ENCODE measurements at places on chromosomes 6 and 20.

DNA sequence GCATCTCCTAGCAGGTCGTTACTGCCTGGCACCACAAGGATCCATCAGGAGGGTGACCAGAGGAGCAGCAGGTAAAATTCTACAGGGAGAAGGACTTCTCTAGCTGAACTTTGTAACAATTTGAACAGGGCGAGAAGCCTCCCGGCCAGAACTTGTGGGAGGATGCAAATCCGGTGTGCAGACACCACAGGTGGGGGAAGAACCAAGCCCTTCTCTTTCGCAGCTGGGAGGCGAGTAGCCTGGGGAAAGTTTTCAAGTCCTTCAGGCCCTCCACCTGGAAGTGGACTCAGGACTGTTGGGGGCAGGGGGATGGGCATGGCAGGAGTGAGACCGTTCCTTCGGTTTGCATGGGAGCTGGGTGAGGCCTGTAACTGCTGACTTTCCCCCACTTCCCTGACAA, 42.7 kb upstream of the FAM210B start:
- DNase-seq, result no peak

DNA sequence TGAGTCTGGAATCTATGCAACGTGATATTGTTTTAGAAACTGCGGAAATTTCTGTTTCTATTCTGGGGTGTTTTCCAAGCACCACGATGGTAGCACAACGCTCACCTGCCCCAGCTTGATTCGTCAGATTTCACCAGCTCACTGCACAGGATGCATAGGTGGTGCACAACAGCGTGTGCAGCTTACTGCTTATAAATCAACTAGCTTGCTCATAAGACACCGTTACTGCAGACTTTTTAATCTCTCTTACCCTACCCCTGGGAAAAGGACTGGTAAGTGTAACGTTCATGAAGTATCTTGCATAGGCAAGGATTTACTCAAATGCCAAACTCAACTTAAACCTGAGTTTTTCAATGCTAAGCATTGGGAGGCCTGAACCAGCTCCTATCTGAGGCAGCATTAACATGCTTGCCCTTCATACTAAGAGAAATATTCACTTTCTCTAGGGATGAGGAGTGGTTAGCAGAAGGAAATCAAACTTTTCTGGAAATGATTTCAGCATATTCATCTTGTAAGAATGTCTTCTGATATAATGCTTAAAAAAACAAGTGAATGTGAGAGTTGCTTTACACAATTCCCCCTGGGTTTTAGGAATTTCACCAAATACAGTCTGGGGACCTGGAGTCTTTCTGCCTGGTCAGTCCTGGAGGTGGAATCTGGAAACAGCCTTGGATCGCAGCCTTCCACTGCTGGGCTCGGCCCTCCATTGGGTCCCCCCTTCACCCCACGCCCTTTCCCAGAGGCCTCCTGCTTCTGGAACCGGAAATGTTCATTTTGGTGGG, 100.6 kb downstream of the DACT2 start:
- no peak for DNase-seq

DNA sequence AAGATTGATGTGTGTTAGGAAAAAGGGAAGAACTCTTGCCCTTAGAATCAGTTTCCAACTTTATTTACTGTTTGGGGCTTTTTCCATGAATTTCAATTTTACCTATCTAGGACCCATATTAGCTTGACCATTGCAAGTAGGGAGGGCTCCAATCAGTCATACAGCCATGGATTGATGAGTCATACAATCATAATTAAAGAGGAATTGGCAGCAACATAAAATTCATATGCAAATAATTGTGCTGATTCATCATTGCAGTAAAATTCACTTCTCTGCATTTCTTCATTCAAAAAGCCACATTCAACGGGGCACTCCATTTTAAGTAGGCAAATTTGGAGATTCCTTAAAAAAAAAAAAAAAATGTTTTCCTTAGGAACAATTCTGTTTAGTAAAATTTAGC, 1016.4 kb downstream of the KIF16B start:
- DNase-seq, result no peak

DNA sequence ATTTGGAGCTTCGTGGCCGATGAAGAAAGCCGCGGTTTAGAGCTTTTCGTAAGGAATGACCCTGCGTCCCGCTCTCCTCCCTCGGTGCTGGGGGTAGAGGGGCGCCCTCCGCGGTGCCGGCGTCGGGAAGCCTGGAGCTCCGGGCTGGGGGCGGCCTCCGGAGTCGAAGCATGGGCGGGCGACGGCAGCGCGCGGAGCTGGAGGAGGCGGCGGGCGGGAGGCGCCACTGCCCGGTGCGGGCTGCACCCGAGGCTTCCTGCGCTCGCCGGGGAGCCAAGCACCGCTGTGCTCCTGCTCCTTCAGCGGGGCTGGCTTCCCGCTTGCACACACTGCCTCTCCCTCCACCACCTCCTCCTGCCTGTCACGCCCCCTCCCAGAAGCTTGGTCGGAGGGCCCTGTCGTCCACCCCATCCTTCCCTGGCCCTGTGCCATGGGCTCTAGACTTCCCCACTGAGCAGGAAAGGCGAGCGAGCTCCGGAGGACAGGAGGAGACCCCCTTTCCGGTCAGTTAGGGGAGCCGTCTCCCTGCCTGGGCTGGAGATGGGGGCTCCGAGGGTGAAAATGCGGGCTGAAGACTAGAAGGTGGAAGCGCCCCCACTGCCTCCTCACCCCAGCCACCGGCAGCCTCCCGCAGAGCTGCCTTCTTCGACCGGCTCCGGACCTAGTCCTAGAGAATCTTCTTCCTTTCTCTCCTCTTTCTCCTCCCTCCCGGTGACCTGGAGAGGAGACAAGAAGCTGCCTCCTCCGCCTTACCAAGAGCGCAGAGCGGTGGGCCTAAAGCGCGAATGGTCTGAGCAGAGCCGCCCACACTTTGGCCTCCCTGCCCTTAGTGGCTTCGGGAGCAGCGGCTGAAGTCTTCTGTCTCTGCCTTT, 1.8 kb downstream of the CDH4 start:
- DNase-seq, result no peak

DNA sequence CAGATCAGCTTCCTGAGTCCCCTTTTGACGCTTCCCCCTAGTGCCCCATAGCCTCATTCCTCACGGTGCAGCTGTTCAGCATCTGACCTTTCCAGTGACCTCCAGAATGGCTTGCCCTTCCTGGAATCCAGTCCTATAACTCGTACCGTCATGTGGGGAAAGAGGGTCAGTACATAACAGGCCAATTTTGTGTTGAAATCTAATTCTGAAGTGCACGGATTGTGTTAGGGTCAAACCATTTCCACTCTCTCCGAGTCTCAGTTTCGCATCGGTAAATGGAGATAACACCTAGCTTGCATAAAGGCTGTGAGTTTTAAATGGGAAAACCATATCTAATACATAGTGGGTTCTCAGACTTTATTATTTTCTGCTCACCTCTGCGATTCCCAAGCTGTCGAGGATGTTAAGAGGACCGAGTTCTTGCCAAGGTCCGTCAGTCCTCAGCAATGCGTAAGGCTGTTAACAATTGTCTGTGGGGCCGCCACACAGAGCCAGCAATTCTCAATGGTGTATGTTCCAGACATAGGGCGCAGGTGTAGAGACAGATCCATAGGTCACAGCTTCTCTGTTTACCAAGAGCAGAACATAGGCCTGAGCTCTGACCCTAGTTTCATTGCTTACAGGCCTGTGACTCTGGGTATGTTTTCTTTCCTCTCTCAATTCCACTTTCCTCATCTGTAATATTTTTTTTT, 45.5 kb upstream of the CCR6 start:
- no peak for DNase-seq

DNA sequence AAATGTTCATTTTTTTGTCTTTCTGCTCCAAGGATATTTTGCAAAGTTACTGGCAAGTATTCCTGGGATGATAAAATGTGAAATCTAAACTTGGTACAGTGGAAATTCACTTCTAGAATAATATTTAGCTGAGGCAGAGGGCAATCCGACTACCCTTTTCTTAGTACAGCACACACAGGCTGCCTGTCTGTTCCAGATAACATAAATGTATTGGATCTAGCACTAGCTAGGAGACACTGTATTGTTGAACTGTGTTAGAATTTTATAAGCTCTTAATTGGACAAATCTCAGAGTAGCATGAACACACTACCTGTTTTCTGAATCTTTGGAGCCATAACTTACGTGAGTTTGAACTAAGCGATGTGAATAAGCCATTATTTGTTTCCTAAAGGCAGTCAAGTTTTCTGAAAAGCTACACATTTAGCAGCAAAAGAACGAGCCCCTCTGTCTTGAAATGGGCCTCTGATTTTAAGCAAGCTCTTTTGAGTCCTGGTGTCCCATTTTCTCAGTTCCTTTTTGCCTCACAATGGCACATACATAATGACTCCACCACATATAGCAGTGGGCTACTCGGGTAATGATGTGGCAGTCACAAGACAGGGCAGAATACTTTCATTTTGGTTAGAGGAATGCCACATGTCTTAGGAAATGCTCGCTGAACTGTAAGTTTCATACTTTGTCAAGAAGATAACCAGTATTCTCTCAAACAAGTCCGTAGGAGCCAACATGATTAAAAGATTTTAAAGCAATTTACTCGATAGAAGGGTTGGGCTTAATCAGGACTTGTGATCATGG, 116.5 kb upstream of the ESR1 start:
- DNase-seq, result peak; percentile 30

DNA sequence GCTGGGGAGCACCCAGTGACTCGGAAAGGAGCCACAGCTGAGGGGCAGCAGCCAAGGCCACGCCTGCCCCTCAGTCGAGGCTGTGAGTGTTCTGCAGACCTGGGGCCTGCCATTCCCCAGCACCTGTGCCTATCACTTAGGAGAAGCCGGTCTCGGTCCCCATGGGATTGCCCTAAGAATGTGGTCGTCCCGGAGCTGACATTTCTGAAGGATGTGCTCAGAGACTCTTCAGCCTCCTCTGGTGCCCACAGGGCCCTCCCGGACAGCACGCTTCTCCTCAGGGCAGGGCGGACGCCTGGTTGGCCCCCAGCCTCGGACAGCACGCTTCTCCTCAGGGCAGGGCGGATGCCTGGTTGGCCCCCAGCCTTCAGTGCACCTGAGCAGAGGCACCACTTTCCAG, 223.9 kb downstream of the ERMARD start:
- DNase-seq, result no peak

DNA sequence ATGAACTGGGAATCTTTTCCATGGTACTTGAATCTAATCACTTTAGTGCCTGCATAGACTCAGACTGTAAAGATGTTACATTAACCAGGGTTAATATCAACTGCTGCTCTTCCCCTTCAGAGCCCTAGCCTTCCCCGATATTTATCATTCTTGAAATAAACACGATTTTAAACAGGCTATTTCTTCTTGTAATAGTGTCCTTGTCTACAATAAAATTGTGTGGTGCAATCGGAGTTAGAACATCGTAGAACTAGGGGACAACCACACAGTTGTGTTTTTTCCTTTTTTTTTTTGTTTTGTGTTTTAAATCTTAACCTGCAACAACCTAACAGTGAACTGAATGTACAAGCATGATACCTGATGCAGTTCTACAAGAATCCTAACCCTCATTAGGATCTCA, 4.5 kb downstream of the GJA1 start:
- no peak for DNase-seq

DNA sequence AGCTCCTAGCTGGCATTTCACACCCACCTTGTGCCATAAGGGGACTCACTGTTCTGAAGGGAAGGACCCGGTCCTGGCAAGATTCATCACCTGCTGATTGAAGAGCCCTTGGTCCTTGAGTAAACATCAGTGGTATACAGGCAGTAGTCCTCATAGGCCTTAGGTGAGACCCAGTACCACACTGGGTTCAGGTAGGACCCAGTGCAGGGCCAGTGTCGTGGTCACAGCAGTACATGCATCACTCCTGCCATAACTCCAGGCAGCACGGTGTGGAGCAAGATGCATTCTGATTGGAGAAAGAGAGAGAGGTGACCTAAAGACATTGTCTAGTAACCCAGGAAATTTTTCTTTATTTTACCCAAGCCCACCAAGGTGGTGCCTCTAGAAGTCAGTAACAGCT, 49.1 kb upstream of the THBS2 start:
- no peak for DNase-seq

GRCh38 chr6:52992980-52993920, 1.8 kb downstream of the GSTA4 start:
- DNase-seq, result no peak
